ENCODE measurements at places on chromosomes 16 and 17. TPM values are rescaled to one million over a fixed set of nuclear protein-coding genes. Genes with fewer than 3 reads are reported as not detected.

Gene CCL8
- 0.44 TPM for total RNA-seq

Gene ACSM2B
- total RNA-seq, result 0.18 TPM

Gene TEKT3
- 1.9 TPM for total RNA-seq

Gene NIP7
- 14.5 TPM for total RNA-seq

Gene TIGD7
- total RNA-seq, result 11.0 TPM

Gene SLC35G6
- not detected for total RNA-seq

Gene KRT32
- total RNA-seq, result not detected

Gene FN3KRP
- 17.6 TPM for total RNA-seq

Gene PRSS36
- total RNA-seq, result 2.3 TPM

Gene CDH16
- total RNA-seq, result 0.04 TPM

Gene WNT9B
- total RNA-seq, result 0.04 TPM

Gene OR4D1
- total RNA-seq, result not detected

Gene ZP2
- 0.09 TPM for total RNA-seq

Gene EPN3
- 0.18 TPM for total RNA-seq

Gene MCRIP2
- total RNA-seq, result 18.6 TPM

Gene AXIN2
- total RNA-seq, result 17.7 TPM

Gene NPIPA2
- total RNA-seq, result 0.31 TPM

Gene COX6A2
- 131 TPM for total RNA-seq

Gene CHD9NB
- 1.7 TPM for total RNA-seq

Gene YWHAE
- 258 TPM for total RNA-seq

Gene BRICD5
- total RNA-seq, result 5.8 TPM

Gene KRT20
- not detected for total RNA-seq

Gene CLEC19A
- not detected for total RNA-seq

Gene DNAH9
- 0.18 TPM for total RNA-seq

Gene KRT34
- total RNA-seq, result not detected

Gene ITGB3
- total RNA-seq, result 16.5 TPM

Gene SLC4A1
- total RNA-seq, result 6.2 TPM

Gene IGFALS
- total RNA-seq, result 0.22 TPM

Gene KCNJ2
- 7.6 TPM for total RNA-seq

Gene CCL7
- not detected for total RNA-seq

Gene TP53TG3C
- total RNA-seq, result not detected

Gene GINS3
- 7.1 TPM for total RNA-seq

Gene PAFAH1B1
- total RNA-seq, result 70.2 TPM

Gene MYADML2
- 24.1 TPM for total RNA-seq

Gene IRX5
- 0.35 TPM for total RNA-seq

Gene CCDC92B
- total RNA-seq, result 0.09 TPM

Gene HBQ1
- total RNA-seq, result 2.5 TPM

Gene MYO15A
- 0.58 TPM for total RNA-seq

Gene TEKT5
- total RNA-seq, result 0.13 TPM

All from muscle of leg (tissue), 16 donors.